ENCODE measurements at places on chromosomes 1 and 21.

DNA sequence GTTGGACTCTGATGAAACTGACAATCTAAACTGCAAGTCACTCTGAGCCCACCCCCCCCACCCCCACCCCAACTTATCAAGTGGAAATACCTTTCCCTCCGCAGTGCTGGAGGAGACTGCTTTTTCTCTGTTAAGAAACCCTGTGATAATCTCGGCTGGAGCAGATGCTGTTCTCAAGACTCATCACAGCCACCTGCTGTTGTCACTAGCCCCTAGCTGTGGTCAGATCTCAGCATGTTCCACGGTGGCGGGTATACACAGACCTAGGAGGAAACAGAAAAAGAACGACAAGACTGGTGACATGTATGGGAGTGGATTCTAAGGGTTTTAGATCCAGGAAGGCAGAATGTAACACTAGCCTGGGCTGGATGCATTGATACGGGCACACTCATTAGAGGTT, 2.3 kb downstream of the ACTL8 start:
- H3K27ac ChIP-seq: no peak overlapping the region
- H3K36me3 ChIP-seq: no peaks in the 10 kb centered on the region
- no peaks in the 10 kb centered on the region for H3K27me3 ChIP-seq
- no peak for DNase-seq

GRCh38 chr1:60149251-60149650, 75.7 kb upstream of the C1orf87 start:
- H3K27ac ChIP-seq: no peak overlapping the region
- no peak overlapping the region for H3K4me3 ChIP-seq
- no peaks in the 10 kb centered on the region for H3K4me1 ChIP-seq
- H3K27me3 ChIP-seq: no peaks in the 10 kb centered on the region
- no peak for DNase-seq

- H3K36me3 ChIP-seq: no peaks in the 10 kb centered on the region
- DNase-seq: no peak
- no peaks in the 10 kb centered on the region for H3K4me1 ChIP-seq
- H3K27ac ChIP-seq: no peak overlapping the region
Observed at GRCh38 chr1:30650038-30650967, 73.1 kb downstream of the MATN1 start.

DNA sequence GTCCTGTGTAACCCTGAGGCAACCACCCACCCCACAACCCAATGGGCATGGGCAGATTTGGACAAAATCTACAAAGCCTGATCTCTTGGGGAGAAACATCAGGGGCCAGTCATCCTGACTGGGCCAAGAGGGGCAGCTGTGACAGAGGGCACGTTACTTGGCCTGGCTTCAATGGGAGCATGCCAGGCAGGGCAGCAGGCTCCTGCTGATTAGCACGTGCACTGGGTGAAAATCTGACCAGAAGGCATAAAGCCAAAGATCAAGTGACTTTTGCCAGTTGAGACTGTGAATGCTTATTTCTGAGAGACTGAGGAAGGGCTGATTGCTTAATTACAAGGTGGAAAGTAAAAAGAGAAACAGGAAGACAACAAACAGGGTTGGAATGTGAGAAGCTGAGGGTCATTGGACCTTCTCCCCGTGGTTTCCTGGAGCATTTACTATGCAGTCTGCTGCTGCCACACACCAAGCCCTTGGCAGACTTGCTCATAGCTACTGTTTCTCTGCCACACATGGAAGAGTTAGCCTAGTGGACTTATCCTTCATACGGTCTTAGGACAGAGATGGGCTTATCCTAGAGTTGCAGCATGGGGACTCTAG, 39.8 kb upstream of the TNR start:
- H3K36me3 ChIP-seq: no peaks in the 10 kb centered on the region
- H3K27ac ChIP-seq: no peak overlapping the region
- no peak overlapping the region for H3K4me3 ChIP-seq

DNA sequence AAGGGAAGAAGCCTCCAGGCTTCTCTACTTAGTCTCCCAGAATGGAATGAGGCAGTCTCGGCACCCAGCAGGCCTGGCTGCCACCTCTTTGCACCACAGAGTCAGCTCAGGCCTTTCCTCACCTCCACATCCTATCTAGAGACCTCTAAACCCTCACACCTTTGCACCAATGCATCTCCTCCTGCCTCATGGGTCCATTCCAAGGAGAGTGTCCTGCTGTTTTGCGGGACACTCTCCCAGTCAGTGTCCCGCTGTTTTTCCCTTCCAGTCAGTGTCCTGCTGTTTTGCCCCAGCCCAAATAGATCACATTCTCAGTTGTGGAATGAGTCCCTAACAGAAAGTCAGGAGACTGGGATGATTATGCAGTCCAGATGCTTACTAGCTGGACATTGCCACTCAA, 185.6 kb upstream of the CAMK1G start:
- H3K36me3 ChIP-seq: no peaks in the 10 kb centered on the region
- no peak for DNase-seq
- no peaks in the 10 kb centered on the region for H3K27me3 ChIP-seq
- no peak overlapping the region for H3K4me3 ChIP-seq
- no peak overlapping the region for H3K27ac ChIP-seq
- peaks cover 21% of the 10 kb centered on the region for H3K4me1 ChIP-seq

- no peak overlapping the region for H3K27ac ChIP-seq
- no peak overlapping the region for H3K4me3 ChIP-seq
- H3K27me3 ChIP-seq: peaks cover 48% of the 10 kb centered on the region
Observed at GRCh38 chr1:156627313-156627880, 8.2 kb downstream of the HAPLN2 start.

DNA sequence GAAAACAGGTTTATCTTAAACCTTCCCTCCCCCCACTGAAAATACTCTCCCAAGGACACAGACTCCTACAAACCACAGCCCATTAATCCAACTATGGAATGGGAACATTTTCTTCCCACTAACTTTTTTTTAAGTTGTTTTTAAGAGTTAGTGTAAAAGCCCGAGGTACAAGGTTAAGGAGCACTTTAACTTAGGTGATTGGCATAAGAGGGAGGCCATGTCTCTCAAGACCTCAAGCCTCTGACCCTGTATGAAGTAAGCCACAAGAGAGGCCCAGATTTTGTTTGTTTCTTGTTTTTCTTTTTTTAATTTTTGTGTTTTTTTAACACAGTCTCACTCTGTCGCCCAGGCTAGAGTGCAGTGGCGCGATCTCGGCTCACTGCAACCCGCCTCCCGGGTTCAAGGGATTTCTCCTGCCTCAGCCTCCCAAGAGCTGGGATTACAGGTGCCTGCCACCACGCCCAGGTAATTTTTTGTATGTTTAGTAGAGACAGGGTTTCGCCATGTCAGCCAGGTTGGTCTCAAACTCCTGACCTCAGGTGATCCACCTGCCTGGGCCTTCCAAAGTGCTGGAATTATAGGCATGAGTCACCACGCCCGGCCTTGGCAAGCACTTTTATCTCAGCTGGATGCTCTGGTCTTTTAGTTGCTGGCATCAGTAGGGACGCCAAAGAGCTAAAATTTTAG, 14.4 kb downstream of the ARMH1 start:
- H3K27me3 ChIP-seq: peaks cover 6% of the 10 kb centered on the region
- no peak overlapping the region for H3K27ac ChIP-seq
- H3K36me3 ChIP-seq: no peaks in the 10 kb centered on the region
- DNase-seq: no peak
- no peaks in the 10 kb centered on the region for H3K4me1 ChIP-seq

GRCh38 chr1:70897273-70897672, 150.3 kb downstream of the PTGER3 start:
- no peaks in the 10 kb centered on the region for H3K4me1 ChIP-seq
- no peak for DNase-seq
- no peaks in the 10 kb centered on the region for H3K27me3 ChIP-seq
- H3K27ac ChIP-seq: no peak overlapping the region
- H3K4me3 ChIP-seq: no peak overlapping the region

- H3K27me3 ChIP-seq: no peaks in the 10 kb centered on the region
- DNase-seq: no peak
- no peaks in the 10 kb centered on the region for H3K4me1 ChIP-seq
- H3K4me3 ChIP-seq: no peak overlapping the region
- no peaks in the 10 kb centered on the region for H3K36me3 ChIP-seq
Observed at GRCh38 chr1:98698625-98699024, 37.1 kb downstream of the SNX7 start.

- H3K4me1 ChIP-seq: no peaks in the 10 kb centered on the region
- no peaks in the 10 kb centered on the region for H3K27me3 ChIP-seq
Observed at GRCh38 chr21:32710069-32710784, 17.6 kb downstream of the SYNJ1 start.
